ENCODE measurements at places on chromosomes 2 and 18. TPM values are rescaled to one million over a fixed set of nuclear protein-coding genes. Genes with fewer than 3 reads are reported as not detected.

GPR75 gene
- total RNA-seq, result 2.5 TPM

DCC gene
- 0.42 TPM for total RNA-seq

ABCG5 gene
- not detected for total RNA-seq

SERPINB13 gene
- not detected for total RNA-seq

FNDC4 gene
- total RNA-seq, result 136 TPM

DOK6 gene
- total RNA-seq, result 1.6 TPM

WDR75 gene
- 34.0 TPM for total RNA-seq

AGXT gene
- total RNA-seq, result 0.32 TPM

HOXD8 gene
- 13.3 TPM for total RNA-seq

TMBIM1 gene
- 516 TPM for total RNA-seq

TTC21B gene
- total RNA-seq, result 13.5 TPM

ICA1L gene
- 5.3 TPM for total RNA-seq

SNORC gene
- 0.64 TPM for total RNA-seq

NFATC1 gene
- total RNA-seq, result 35.4 TPM
